ENCODE measurements at places on chromosomes 6 and 20.
A peak's percentile ranks its signal among the peaks of the same experiment; 100 is the strongest.

DNA sequence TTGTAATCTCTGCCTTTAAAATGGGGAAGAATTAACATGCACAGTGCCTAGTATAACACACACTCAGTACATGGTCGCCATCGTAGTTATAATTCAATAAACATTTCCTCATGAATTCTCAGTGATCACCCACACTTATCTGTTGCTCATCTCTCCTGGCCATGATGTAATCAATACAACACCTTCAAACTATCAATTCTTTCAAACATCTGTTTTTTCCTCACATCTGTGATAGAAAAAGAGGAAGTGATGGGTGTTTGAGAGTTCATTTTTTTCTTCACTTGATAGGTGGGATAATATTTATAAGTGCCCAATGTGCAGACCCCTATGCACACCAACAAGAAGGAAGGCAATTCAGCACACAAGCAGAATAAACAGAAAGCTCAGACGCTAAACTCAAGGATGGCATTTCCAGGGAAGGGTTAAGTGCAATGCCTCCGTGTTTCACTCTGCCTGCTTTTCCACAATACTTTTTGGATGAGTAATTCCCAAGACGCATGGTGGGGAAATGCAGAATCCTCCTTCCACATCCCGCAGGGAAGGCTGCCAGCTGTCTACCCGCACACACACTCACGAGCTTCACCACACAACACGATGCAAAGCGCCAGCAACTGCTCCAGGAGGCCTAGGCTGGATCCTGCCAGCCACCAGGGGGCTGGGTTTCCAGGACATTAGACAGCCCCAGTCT is 100.3 kb downstream of the GMPR start:
- DNase-seq: no peak

DNA sequence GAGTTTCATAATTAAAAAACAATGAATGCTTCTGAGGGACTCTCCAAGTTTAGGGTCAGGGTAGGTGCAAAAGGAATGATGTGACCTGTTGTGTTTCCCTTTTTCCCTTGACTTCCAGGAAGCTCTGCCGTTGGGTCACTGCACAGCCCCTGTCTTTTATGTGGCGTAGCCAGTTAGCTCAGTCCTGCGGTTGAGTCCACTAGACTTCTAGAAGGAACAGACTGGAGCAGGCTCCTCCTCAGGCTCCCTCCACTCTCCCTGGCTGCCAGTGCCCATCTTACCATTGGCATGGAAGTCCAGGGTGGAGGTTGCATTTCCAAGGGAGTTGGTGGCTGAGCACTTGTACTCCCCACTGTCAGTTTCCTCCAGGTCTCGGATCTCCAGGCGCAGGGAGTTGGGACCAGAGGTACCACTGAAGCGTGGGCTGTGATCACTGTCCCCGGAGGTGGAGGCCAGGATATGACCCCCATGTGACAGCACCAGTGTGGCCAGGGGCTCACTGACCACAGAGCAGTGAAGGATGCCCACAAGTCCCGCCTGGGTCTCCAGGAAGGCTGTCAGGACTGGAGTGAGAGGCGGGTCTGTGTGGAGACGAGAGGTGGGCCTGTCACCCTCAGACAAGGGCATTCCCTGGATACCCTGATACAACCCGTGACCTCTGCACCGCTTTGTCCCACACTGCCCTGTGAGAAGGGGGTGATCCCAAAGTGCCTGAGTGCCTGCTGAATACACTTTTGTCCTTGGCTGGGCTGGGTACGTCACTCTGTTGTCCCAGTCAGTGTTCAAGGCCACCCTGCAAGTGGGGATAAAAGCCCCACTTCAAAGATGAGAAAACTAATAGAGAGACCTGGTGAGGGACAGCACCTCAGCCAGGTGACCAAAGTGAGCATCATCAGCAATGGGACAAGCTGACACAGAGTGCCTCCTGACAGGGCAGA is 11.1 kb downstream of the SIGLEC1 start:
- DNase-seq: no peak

DNA sequence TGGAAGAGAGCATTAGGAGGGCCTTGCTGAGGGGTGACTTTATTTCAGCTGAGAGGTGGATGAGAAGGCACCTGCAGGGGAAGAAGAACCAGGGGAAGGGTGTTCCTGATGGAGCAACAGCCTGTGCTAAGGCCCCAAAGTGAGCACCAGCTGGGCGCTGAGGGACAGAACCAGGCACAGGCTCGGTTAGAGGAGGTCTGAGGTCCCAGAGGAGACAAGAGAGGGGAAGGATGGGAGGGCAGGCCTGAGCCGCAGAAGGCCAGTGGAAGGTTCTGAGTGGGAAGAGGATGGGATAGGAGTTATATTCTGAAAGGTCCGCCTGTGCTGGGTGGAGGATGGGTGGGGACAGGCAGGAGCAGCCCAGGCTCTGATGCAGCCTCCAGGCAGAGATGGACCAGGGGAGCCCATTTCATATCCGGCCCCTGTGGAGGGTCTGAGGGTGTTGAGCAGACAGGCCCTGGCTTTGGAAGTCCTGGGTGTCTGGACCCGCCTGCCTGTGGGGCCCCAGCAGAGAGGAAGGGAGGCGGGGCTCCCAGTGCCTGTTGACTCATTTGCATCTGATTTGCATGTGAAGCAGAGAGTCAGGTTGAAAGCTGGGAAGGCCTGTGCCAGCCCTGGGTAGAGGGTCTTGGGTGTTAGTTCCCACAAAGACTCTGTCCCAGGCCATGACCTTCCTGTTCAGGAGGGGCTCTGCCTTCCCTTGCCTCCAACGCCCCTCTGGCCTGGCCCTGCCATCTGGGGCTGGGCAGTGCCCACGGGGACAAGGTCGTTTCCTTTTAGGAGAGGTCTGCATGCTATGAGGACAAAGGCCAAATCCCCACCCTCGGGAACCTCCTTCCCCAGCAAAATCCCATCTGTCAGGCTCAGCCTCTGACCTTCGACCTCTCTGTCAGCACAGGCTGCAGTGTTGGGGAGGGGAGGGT is 10.6 kb upstream of the FAM110A start:
- DNase-seq: no peak

GRCh38 chr20:13226367-13226766 is 5.3 kb downstream of the ISM1 start:
- no peak for DNase-seq

DNA sequence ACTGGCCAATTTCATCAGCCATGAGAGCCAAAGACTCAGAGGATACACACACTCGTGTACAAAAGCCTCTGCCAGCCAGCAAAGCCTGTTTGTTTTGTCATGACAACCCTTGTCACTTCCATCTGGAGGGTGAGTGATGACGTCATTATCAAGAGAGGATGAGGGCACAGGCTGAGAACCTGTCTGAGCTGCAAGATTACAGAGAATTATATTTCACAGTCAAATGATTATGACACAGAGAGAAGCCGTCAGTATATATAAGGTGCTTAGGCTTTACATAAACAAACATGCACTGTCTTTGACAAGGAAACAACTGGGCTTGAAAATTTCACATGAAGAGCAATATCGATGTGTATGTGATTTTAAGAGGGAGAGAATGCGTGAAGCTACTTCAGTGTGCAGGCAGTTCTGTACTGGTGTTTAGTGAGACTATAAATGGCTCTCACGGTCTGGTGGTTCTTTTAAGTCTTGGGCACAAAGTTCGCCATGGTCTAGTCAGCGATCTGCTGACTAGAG is 36.5 kb upstream of the BCLAF1 start:
- DNase-seq: peak; percentile 17

GRCh38 chr6:150167479-150167873 is 24.6 kb downstream of the PPP1R14C start:
- DNase-seq: no peak

DNA sequence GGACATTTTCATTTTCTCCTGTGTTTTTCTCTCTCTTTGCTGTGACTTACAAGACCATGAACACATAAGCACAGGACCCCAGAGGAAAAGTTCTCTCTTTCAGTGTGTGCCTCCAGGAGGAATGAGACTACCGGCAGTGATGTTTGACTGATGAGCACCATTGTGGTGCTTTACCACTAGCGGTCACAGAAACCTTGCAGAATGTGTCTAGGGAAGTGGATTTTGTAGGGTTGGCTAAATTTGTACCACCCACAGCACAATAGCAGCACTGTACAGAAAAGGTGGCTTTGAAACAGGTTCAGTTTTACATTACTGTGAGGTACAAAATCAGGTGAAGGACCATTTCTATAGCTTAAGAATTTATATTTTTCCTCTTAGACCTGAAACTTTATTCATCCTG is 301.9 kb upstream of the SUPT3H start:
- DNase-seq: no peak

DNA sequence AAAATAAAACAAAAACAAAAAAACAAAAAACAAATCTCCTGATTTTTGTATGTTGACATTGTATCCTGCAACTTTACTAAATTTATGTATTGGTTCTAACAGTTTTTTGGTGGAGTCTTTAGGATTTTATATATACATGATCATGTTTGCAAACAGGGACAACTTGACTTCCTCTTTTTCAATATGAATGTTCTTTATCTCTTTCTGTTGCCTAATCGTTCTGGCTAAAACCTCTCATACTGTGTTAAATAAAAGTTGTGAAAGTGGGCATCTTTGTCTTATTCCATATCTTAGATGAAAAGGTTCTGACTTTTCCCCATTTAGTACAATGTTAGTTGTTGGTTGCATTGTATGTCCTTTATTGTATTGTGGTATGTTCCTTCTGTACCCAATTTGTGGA is 261.7 kb upstream of the NOX3 start:
- no peak for DNase-seq

GRCh38 chr20:38878866-38879265 is 47.4 kb upstream of the FAM83D start:
- DNase-seq: no peak

GRCh38 chr20:57409672-57410397 is 18.6 kb downstream of the RBM38 start:
- no peak for DNase-seq

DNA sequence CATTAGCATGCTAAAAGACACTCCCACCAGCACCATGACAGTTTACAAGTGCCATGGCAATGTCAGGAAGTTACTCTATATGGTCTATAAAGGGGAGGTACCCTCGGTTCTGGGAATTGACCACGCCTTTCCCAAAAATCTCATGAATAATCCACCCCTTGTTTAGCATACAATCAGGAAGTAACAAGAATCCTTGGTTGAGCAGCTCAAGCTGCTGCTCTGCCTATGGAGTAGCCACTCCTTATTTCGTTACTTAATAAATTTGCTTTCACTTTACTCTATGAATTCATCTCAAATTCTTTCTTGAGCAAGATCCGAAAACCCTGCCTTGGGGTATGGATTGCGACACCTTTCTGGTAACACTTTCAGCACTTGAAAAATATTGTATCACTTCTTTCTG is 243.0 kb downstream of the BMP2 start:
- DNase-seq: no peak

GRCh38 chr6:12585497-12585958 is 131.0 kb upstream of the PHACTR1 start:
- DNase-seq: no peak

- no peak for DNase-seq
Observed at GRCh38 chr6:16764188-16764950, 3.1 kb upstream of the ATXN1 start.

DNA sequence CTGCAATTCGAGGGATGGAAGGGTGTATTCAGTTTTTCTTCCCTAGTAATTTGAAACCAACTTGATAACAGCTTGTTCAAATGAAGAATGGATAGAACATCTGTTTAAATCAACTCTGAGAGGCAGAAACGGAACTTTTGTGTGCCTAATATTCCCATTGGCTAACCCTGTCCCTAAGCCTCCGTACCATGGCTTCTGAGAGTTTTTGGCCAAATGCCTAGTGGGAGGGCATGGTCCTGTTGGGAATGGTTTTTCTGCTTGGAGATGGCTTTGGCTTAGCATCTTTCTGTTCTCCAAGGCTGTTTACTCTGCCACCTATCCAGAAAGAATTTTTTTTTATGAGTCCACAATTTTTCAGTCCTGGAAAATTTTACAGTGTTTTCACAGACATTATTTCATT is 126.7 kb upstream of the MLIP start:
- no peak for DNase-seq

DNA sequence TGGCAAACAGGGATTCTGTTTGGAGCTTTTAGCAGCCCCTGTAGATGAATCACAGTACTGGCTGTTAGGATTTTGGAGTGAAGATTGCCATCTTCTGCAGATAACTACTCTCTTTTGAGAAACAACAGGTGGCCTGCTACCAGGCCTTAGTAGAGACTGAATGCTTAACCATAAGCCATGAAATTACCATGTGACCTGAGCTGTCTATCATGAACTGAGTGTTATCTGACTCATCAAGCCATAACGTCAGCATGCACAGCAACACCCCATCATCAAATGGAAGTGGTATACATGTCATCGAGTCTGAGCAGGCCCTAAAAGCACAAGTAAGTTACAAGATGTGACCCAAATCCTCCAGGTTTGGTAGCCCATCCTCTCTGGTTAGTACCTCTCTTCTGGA is 132.6 kb downstream of the GPR63 start:
- no peak for DNase-seq

DNA sequence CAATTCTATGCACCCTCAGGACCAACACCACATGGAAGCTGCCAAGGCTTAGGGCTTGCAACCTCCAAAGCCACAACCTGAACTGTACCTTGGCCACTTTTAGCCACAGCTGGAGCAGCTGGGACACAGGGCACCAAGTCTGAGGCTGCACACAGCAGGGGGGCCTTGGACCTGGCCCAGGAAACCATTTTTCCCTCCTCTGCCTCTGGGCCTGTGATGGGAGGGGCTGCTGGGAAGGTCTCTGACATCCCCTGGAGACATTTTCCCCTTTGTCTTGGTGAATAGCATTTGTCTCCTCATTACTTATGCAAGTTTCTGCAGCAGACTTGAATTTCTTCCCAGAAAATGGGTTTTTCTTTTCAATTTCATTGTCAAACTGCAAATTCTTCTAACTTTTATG is 13.0 kb downstream of the TPBG start:
- no peak for DNase-seq

- no peak for DNase-seq
Observed at GRCh38 chr6:111941686-111942330, 68.6 kb upstream of the FYN start.

- DNase-seq: no peak
Observed at GRCh38 chr20:57716202-57716601, 6.4 kb upstream of the PMEPA1 start.

GRCh38 chr6:34063651-34064050 is 82.2 kb downstream of the GRM4 start:
- no peak for DNase-seq

DNA sequence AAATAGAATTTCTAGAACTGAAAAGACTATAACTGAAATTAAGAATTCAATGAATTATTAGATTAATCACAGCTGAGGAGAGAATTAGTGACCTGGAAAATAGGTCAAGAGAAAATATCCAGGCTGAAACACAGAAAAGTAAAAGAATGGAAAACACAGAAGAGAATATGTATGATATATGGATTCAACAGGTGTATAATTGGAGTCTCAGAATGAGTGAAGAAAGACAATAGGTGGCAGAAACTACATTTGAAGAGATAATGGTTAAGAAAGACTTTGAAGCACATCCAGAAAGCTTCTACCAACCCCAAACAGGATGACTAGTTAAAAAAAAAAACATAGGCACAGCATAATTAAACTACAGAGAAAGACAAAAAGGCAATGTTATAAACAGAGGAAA is 196.2 kb upstream of the ASCC3 start:
- no peak for DNase-seq
